ENCODE measurements at places on chromosomes 11 and 22. TPM values are rescaled to one million over a fixed set of nuclear protein-coding genes. Genes with fewer than 3 reads are reported as not detected.
A peak's percentile ranks its signal among the peaks of the same experiment; 100 is the strongest.

Gene KRTAP5-9
- not detected for total RNA-seq

- H3K4me1 ChIP-seq = peaks cover 32% of the 10 kb centered on the region
- H3K36me3 ChIP-seq = no peaks in the 10 kb centered on the region
- peak overlapping the region; percentile 83 for H3K4me3 ChIP-seq
- DNase-seq = no peak
- no peaks in the 10 kb centered on the region for H3K27me3 ChIP-seq
- H3K27ac ChIP-seq = peak overlapping the region; percentile 99
Observed at GRCh38 chr11:64742087-64742888, 1.7 kb downstream of the RASGRP2 start.

GRCh38 chr11:134250246-134250645, 2.9 kb downstream of the THYN1 start:
- peaks cover 20% of the 10 kb centered on the region for H3K4me1 ChIP-seq
- DNase-seq = no peak
- no peak overlapping the region for H3K4me3 ChIP-seq

GRCh38 chr11:95547186-95547585, 242.4 kb downstream of the FAM76B start:
- no peak for DNase-seq
- no peak overlapping the region for H3K4me3 ChIP-seq
- H3K27me3 ChIP-seq = no peaks in the 10 kb centered on the region
- H3K27ac ChIP-seq = no peak overlapping the region

Gene INCENP
- 18.7 TPM for total RNA-seq

Gene OR5B17
- total RNA-seq = not detected

GRCh38 chr22:26897384-26897783, 240.0 kb downstream of the MIAT start:
- no peaks in the 10 kb centered on the region for H3K4me1 ChIP-seq
- no peak for DNase-seq
- no peaks in the 10 kb centered on the region for H3K36me3 ChIP-seq
- H3K4me3 ChIP-seq = no peak overlapping the region

DNA sequence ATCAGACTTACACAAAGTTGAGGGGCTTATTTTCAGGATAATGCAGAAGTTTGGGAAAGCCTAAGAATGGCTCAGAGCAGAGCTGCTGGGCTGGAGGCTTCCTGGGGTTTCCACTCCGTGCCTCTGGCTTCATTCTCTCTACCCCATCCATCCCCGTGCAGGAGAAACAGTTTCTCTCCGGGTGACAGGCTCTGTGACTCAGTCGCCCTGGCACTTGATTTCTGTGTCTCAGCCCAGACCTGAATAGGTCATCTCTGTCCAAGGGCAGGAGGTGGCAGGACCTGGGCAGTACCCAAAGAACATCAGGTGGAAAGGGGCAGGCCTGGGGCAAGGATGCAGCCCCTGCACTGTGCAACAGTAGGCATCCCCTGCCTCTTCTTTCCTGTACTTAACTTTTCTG, 38.4 kb upstream of the RTL6 start:
- H3K4me3 ChIP-seq = no peak overlapping the region
- H3K27ac ChIP-seq = no peak overlapping the region
- H3K36me3 ChIP-seq = no peaks in the 10 kb centered on the region
- H3K27me3 ChIP-seq = peaks cover 15% of the 10 kb centered on the region
- DNase-seq = no peak

- DNase-seq = no peak
- peak overlapping the region; percentile 60 for H3K27ac ChIP-seq
- no peaks in the 10 kb centered on the region for H3K27me3 ChIP-seq
- no peaks in the 10 kb centered on the region for H3K36me3 ChIP-seq
- peaks cover 16% of the 10 kb centered on the region for H3K4me1 ChIP-seq
Observed at GRCh38 chr22:36658900-36659299, 44.7 kb downstream of the CACNG2 start.

GRCh38 chr11:67303835-67304411, 593 bp downstream of the SSH3 start:
- no peaks in the 10 kb centered on the region for H3K27me3 ChIP-seq
- H3K27ac ChIP-seq = peak overlapping the region; percentile 89
- peaks cover 20% of the 10 kb centered on the region for H3K4me1 ChIP-seq
- peak; percentile 13 for DNase-seq

Gene ASCL2
- not detected for total RNA-seq

Gene MYO18B
- total RNA-seq = 273 TPM

- H3K4me1 ChIP-seq = peaks cover 6% of the 10 kb centered on the region
- H3K27me3 ChIP-seq = no peaks in the 10 kb centered on the region
- no peak overlapping the region for H3K27ac ChIP-seq
- no peak overlapping the region for H3K4me3 ChIP-seq
- H3K36me3 ChIP-seq = no peaks in the 10 kb centered on the region
- no peak for DNase-seq
Observed at GRCh38 chr22:46560696-46561295, 23.4 kb upstream of the CELSR1 start.

Gene MMP8
- total RNA-seq = 0.24 TPM

DNA sequence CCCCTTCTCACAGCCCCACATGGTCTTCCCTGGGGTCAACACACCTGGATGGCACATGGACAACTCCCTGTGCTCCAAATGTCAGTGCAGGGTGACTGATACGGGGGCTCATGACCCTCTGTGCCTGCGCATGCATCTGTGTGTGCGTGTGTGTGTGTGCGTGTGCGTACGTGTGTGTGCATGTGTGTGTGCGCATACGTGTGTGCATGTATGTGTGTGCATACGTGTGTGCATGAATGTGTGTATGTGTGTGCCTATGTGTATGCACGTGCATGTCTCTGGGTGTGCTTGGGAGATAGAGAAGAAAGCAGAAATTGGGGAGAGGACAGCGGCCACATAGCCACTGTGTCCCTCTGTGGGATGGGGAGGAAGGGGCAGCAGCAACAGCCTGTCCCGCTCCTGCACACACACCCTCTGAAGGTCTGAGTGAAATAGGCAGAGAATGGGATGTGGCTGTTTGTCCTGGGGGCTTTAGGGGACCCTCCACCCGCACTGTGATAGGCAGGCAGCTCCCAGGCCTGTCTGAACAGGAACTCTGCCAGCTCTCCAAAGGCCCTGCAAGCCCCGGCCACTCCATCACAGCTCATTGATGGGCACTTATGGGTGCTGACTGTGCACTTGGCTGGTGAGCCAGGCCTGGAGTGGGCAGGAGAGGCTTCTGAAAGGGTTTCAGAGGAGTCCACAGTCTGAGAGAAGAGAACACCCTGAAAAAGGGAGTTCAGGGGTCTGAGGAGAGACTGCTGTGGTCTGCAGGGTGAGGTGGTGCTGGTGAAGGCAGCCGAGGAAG, 28.7 kb upstream of the PICK1 start:
- no peak overlapping the region for H3K27ac ChIP-seq
- H3K27me3 ChIP-seq = no peaks in the 10 kb centered on the region
- H3K4me1 ChIP-seq = peaks cover under 1% of the 10 kb centered on the region
- H3K4me3 ChIP-seq = no peak overlapping the region
- H3K36me3 ChIP-seq = no peaks in the 10 kb centered on the region

DNA sequence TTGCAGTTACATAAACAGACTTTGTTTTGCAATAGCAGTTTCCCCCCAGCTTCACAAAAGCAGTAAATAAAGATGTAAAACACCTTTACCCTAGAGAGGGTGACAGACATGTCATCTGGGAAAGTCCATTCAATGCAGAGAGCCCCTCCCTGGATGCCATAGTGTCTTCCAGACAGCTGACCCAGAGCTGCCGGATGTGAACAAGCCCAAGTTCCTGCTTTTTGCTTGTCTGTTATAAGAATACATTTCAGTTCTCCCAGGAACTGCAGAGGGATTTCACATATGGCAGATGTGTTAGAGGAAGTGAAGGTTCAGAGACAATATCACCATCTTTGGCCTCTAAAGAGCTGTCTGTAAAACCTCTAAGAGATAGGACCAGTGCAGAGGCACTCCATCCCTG, 48.9 kb downstream of the RELT start:
- H3K4me3 ChIP-seq = no peak overlapping the region
- H3K4me1 ChIP-seq = peaks cover 9% of the 10 kb centered on the region
- H3K36me3 ChIP-seq = no peaks in the 10 kb centered on the region

DNA sequence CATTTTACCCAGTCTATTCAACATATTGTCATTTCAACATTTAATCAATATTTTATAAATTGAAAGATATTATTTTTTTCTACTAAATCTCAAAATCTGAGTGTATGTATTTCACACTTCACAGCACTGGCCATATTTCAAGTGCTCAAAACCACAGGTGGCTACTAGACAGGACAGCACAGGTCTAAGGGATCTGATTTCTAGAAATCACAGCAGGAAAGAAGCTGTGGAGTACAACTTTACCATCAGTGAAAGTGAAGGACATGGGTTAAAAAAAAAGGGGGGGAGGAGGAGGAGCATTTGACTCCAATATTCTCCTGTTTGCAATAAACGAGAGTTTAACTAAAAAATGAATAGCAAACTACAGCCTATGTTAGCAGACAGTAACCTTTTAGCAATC, 4.5 kb downstream of the PRDM10 start:
- no peak overlapping the region for H3K27ac ChIP-seq
- no peak for DNase-seq

Gene ACRV1
- total RNA-seq = not detected

DNA sequence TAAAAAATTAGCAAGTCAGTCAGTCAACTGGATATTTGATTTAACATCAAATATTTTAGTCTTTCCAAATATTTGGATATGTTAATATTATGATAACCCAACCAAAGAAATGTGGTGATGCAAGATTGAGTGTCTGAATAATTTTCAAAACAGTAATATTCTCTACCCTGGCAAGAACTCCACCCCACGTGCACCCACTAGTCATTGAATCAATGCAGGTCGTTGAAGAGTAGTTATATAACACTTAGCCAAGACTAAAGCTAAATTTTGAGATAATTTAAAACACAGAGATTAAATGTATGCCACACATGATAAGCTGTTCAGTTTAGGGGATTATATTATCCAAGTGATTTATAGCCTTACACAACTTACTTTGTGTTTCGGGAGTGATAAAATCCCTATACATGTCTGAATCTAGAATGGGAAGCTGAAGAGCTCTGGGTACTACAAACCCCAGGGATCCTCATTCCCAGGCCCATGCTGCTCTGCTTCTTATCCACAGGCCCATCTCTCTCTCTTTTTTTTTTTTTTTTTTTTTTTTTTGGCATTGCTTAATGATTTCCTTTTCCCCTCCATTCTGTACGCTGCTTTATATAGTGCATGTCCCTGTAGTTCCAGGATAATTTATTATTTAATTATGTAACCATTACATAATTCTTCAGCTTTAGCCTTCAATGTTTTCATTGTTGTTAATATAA, 392.9 kb downstream of the NTM start:
- H3K4me1 ChIP-seq = no peaks in the 10 kb centered on the region
- H3K27ac ChIP-seq = no peak overlapping the region
- no peak for DNase-seq
- H3K36me3 ChIP-seq = no peaks in the 10 kb centered on the region

Gene GRIA4
- not detected for total RNA-seq

Gene PHOX2A
- not detected for total RNA-seq

- no peaks in the 10 kb centered on the region for H3K4me1 ChIP-seq
- no peak overlapping the region for H3K27ac ChIP-seq
- H3K36me3 ChIP-seq = no peaks in the 10 kb centered on the region
- H3K27me3 ChIP-seq = no peaks in the 10 kb centered on the region
- no peak for DNase-seq
Observed at GRCh38 chr11:42806191-42806590, 505.6 kb upstream of the API5 start.

- H3K27ac ChIP-seq = no peak overlapping the region
- H3K4me3 ChIP-seq = no peak overlapping the region
- no peaks in the 10 kb centered on the region for H3K36me3 ChIP-seq
- no peaks in the 10 kb centered on the region for H3K4me1 ChIP-seq
- H3K27me3 ChIP-seq = no peaks in the 10 kb centered on the region
- DNase-seq = no peak
Observed at GRCh38 chr11:131430473-131431208, 60.2 kb downstream of the NTM start.
